T-cell (primary cell): ENCODE measurements at places on chromosomes 7 and 10.
A peak's percentile ranks its signal among the peaks of the same experiment; 100 is the strongest.

DNA sequence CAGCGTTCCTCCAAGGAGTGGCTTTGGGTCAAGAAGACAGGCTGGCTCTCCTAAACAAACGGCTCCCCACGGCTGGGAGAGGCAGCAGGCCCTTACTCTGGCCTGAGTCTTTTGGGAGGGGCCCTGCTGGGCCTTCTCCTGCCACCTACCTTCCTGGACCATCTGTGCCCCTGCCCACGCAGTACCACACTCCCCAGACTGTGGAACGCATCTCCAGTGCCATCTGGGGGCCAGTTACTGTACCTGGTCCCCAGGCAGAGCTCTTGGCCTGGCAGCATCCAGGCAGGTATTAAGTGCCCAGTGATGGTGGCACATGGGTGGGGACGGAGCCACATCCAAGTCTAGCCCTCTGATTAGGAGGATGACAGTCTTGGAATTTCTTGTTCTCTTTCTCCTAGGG lies 14.4 kb downstream of the ALKBH4 start:
- DNase-seq = peak; percentile 42

DNA sequence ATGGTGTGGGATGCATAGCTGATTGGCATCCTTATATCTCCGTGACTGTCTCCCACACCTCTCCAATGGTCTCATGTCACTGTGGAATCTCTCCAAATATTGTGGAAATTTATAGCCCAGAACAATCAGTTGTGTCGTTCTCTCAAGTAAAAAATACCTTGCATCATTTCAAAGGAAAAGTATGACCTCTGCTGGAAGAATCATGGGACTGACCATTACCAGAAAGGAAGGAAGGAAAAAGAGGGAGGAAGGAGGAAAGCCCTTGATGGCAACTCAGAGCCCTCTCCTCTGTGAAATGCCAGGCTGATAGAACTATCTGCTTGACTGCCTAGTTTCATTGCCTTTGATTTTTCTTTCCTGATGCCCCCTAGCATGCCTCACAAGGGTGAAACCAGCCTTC lies 76.3 kb downstream of the FOXI2 start:
- DNase-seq = no peak

GRCh38 chr10:62001898-62002297 lies 100.4 kb downstream of the ARID5B start:
- no peak for DNase-seq

GRCh38 chr7:78279457-78279856 lies 480.9 kb downstream of the PHTF2 start:
- DNase-seq = no peak

- DNase-seq = no peak
Observed at GRCh38 chr7:19094598-19095352, 22.7 kb downstream of the TWIST1 start.

GRCh38 chr7:155506854-155507337 lies 39.5 kb downstream of the CNPY1 start:
- DNase-seq = no peak

GRCh38 chr7:7414791-7415603 lies 120.7 kb downstream of the COL28A1 start:
- DNase-seq = no peak

DNA sequence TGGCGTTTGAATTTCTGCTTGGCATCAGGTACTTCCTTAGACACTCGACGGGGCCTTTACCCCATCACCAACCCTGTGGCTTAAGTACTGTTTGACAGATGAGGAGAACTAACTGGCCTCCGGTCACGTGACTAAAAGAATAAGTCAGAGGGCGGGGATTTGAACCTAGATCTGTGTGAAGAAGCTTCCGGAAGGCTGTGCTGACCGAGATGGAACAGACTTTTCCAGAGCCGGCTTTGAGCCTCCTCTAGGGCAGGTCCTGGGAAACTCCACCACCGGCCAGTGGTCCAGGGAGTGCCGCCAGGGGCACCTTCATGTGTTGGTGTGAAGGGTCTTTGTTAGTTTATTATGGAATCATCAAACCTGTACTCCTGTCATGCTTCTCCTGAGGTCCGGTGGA lies 26.9 kb downstream of the CAMK1D start:
- no peak for DNase-seq

DNA sequence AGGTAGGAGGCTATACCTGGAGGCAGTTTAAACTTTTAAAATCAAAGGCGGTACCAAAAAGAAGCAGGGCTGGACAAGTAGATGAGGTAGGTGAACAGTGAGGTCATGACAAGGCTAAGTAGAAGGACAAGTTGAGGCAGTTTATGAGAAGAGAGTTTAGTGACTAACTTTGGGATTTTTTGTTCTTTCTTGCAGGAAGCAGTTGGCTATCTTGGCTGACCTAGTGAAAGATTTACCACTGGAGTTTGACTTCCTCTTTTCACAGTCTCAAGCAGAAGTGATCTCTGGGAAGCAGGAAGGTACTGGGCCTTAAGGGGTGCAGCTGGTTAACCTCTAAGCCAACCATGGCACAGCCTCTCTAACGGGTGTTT lies 26.3 kb downstream of the ENTPD7 start:
- no peak for DNase-seq

DNA sequence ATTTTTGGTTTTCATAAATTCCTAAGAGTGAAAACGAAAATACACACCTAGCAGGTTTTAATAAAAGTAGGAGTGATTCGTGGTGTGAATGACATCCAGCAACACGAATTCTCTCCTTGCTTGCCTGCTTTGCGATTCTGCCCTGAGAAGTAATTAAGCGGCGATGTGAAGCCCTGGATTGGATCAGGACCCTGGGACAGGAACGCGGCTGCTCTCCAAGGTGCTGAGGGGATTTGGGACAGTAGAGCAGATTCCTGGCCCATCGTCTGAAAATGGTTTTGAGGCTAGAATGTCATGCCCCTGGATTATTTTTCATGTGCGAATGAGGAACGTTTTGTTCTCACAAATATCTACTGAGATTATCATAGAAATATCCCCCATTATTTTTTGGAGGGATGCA lies 7.8 kb downstream of the NPS start:
- no peak for DNase-seq

GRCh38 chr7:72159911-72160310 lies 252.2 kb downstream of the CALN1 start:
- DNase-seq = no peak

GRCh38 chr7:3510101-3511020 lies 209.3 kb downstream of the SDK1 start:
- no peak for DNase-seq

DNA sequence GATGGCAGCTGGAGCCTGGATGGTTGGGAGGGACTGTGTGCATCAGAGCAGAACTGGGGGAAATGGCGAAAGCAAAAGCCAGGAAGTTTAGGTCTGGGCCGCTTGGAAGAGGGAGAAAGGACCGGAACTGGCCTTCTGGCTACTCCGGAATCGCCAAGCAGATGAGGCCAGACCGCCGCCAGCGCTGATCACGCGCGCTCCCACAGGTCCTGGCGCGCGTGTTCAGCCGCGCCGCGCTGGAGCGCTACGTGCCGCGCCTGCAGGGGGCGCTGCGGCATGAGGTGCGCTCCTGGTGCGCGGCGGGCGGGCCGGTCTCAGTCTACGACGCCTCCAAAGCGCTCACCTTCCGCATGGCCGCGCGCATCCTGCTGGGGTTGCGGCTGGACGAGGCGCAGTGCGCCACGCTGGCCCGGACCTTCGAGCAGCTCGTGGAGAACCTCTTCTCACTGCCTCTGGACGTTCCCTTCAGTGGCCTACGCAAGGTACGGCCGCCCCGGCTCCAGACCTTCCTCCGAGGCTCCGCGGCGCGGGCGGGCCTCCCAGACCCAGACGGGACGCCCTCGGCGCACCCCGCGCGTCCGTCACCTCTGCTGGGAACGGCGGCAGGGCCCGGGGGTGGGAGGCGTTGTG lies 2.0 kb downstream of the CYP26C1 start:
- DNase-seq = peak; percentile 32

DNA sequence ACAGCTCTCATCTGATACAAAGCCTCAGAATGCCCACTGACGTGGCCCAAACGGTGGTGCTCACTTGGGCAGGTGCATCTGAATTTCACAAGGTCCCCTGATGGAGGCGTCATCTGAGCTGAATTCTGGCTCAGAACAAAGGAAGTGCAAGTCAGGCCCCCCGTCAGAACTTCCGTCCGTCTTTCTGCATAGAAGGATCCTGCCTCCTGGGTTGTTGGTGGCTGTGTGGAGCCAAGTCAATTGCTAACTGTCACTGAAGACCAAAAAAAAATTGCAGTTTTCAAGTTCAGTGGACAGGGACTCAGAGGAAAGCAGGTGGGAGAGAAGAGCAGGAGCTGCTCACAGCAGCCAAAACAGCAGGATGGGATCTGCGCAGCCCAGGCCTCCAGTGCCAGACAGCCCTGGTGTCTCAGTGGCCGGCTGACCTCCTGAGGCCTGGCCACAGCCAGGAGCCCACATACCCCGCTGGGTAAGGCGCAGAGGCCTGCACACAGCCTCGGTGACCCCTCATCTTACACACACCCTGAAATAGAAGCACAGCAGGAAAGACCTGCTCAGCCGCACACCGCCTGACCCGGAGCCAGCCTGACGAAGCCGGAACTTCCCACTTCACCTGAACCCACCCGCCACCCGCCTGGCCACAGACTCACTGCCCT lies 49.4 kb downstream of the PYROXD2 start:
- DNase-seq = no peak

- no peak for DNase-seq
Observed at GRCh38 chr7:115052706-115053105, 130.8 kb downstream of the MDFIC start.

DNA sequence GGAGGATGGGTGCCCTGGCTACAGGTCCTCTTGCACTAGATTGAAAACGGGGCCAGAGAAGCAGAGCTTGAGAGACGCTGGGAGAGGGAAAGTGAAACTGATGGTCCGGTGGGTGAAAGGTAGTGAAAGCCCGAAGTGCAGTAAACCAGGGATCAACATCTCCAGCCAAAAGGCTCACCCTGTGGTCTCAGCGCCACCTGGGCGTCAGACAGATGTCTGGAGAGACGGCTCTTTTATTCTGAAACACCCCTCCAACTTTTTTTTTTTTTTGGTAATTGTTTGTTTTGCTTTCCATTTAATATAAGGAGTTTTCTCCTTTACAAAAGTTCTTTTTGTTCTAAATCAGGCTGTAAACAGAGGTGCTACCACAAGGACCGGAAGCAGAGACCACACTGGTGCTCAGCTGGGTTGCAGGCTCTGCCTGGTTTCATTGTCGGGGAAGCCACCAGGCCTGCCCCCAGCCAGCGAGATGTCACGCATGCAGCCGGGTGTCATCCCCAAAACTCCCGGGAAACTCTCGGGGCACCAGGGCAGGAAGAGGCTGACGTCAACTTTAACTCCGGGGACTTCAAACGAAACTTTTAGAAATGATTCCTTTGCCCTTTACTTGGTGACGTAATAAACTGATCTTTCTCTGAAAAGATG lies 11.2 kb downstream of the IL2RA start:
- peak; percentile 72 for DNase-seq

- DNase-seq = no peak
Observed at GRCh38 chr7:148588670-148589131, 1.9 kb upstream of the C7orf33 start.

DNA sequence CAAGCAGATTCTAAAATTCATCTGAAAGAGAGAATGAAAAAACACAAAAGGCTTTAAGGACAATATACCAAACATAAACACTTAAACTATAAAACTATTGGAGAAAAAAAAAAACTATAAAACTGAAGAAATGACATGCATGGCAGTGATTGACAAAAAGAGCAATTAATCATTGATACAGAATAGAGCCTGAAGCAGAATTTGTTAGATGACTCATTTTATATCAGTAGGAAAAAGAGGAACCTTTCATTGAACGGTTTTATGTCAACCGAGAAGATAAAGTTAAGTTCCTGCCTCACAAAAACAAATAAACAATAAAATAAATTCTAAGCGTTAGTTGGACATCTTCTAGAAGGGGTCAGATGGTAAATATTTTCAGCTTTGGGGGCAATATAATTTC lies 23.3 kb downstream of the NPY start:
- DNase-seq = no peak

- no peak for DNase-seq
Observed at GRCh38 chr10:14014423-14014822, 316.3 kb downstream of the FRMD4A start.

DNA sequence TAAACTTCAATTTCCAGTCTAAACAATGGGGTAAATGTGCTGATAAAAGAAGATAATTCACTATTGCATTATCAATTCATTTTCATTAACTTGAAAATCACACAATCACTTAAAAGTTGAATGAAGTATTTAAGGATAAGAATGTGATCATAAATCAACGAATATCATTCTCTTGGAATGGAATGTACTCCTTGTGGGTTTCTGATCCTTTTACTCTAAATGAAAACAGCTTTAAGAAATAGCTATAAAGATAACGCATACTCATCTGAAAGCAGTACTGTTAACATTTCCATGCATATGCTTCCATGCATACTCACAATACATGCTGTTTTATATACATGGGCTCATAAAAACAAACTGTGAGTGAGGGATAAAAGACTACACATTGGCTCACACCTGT lies 108.8 kb downstream of the ATE1 start:
- no peak for DNase-seq

GRCh38 chr10:93138113-93138870 lies 64.6 kb downstream of the CYP26A1 start:
- DNase-seq = no peak

- no peak for DNase-seq
Observed at GRCh38 chr10:93364966-93365365, 117.2 kb downstream of the MYOF start.

- DNase-seq = no peak
Observed at GRCh38 chr10:43282881-43283280, 16.0 kb upstream of the RASGEF1A start.

- no peak for DNase-seq
Observed at GRCh38 chr10:113252650-113253618, 299.9 kb upstream of the HABP2 start.

GRCh38 chr7:56218510-56218909 lies 102.3 kb upstream of the NUPR2 start:
- DNase-seq = no peak

- no peak for DNase-seq
Observed at GRCh38 chr10:68578974-68579373, 18.8 kb downstream of the TET1 start.

DNA sequence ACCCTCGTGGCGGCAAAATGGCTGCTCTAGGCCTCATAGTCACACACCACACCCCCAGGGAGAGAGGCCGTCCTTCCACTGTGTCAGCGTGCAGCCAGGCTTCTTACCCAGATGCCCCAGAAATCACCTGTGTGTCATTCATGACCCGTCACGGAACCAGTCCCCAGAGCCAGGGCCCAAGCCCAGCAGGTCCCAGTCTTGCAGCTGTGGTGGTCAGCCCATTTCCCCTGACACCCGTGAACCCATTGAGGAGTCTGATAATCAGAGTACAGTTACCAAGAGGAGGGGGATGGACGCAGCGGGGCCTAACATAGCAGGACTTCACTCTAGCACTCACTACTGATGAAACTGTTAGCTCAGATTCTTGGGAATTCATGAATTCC lies 112.1 kb downstream of the ACTR3B start:
- DNase-seq = no peak

DNA sequence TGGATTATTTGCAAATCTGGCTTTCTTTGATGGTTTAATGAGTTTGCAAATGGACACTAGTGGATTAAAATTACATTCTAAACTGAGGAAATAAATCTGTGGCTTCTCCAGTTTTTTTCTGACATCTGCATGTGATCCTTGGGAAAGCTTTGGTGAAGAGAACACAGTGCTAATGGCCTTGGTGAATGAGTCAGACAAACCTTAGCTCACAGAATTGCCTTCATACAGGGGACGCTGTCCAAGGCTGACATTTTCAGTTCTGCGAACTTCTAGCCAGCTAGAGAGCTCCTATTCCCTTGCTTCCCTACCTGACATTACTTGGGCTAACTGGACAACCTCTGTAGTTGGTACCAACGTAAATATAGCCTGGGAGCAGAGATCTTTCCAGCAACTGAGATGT lies 21.2 kb downstream of the BMPER start:
- DNase-seq = no peak
